Activated T-helper 9 cell treated with anti-CD3 and anti-CD28 coated beads, Interleukin-2, amount 50 U/mL, for 16 hours (primary cell): ENCODE measurements at places on chromosomes 5 and 9.

DNA sequence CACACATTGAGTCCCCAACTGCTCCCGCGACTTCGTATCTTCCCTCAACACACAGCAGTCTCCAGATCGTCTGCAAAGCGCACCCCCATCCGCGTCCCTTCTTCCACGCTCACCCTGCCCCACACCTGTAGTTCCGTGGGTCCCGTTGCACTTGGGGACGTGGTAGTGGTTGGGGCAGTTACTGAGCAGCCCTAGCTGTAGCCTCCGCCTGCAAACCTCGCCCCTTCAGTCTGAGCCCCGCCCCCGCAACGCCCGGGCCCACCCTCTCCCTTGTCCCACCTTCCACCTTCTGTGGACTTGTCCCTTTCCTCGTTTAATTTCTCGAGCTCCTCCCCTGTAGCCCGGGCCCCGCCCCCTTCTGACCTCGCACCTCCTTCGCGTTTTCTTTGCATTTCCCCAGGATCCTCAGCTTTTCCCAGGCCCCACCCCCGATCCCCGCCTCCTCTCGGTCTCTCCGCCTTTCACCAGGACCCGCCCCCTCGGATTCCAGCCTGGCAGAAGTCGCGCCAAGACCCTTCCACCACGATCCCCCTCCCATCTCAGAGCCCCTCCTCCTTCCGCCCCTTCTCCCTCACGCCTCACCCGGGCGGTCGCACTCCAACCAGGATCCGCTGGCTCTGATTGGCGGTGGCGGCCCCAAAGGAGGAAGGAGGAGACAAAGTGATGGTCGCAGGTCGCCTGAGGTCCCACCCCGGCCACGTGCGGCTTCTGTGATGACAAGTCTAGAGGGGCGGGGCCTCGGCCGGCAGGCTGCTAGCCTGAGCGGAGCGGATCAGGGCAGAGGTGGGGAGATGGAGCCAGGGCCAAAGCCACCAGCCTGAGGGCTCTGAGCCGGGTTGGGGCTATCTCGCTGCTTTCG is at the start of gene ATOSB:
TSS of gene ATOSB (minus strand) at position 183 of the 859 bp plus-strand sequence. CDS start 7,588 bp downstream, outside the sequence.
- DNase-seq: peak; percentile 89

DNA sequence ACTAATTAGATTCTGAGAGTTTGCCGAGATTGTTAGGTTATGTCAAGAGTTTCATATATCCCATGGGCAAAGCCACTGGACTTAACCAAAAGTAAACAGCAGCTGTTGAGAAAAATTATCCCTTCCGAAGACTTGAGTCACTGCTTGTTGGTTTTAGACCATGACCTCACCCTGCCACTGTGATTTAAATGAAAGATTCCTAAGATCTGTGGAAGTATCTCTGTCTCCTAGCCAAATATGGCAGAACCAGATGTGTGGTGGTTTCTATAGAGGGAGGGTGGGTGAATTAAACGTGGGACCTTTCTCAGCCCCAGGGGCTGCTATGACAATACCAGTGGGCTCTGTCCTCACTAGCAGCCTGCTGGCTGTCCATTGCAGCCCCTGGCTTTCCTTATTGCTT is 19.3 kb downstream of the DMRT3 start:
- no peak for DNase-seq

- no peak for DNase-seq
Measured at GRCh38 chr5:68200288-68200687, 15.3 kb upstream of the PIK3R1 start.

DNA sequence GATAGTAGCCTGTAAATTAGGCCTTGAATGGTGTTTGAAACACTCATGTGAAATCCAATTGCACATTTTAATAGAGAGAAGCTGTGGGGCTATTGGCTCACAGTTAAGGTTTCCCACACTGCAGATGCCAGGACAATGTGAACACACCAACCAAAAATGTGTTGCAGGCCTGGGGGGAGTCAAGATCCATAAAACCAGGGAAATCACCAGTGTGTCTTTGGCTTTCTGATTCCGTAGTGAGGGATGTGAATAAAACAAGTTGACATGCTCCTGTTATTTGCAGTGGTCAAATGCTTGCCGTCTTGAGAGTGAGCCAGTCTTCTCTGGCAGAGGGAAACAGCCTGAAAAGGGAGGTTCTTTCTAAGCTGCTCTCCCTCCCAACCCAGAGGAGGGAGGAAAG is 79.0 kb downstream of the ZNF462 start:
- DNase-seq: no peak

GRCh38 chr9:103899866-103900265 is 194.2 kb upstream of the SMC2 start:
- DNase-seq: no peak
